Fibroblast of lung (primary cell): ENCODE measurements at places on chromosomes 13 and 19.
A peak's percentile ranks its signal among the peaks of the same experiment; 100 is the strongest.

- no peak for DNase-seq
Measured at GRCh38 chr19:58182577-58182988, 278 bp upstream of the ZNF274 start.

GRCh38 chr19:34788074-34788473 lies 15.1 kb upstream of the ZNF599 start:
- DNase-seq, result no peak

DNA sequence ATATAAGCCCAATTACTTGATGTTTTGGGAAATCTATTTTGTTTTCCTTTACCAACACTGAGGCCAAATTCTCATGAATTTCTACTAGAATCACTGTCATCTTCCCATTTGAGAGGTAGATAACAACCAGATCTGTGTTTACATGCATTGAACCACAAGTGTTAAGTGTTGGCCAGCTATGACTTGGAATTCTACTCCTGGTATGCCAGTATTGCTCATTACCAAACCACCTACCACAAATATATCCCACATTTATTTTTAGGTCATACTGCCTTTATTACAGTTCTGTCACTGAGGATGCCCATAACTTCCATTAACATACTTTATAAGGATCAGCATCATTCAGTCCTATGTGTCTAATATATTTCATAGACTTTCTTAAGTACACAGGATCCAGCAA lies 328.9 kb downstream of the DIAPH3 start:
- DNase-seq, result peak; percentile 90

DNA sequence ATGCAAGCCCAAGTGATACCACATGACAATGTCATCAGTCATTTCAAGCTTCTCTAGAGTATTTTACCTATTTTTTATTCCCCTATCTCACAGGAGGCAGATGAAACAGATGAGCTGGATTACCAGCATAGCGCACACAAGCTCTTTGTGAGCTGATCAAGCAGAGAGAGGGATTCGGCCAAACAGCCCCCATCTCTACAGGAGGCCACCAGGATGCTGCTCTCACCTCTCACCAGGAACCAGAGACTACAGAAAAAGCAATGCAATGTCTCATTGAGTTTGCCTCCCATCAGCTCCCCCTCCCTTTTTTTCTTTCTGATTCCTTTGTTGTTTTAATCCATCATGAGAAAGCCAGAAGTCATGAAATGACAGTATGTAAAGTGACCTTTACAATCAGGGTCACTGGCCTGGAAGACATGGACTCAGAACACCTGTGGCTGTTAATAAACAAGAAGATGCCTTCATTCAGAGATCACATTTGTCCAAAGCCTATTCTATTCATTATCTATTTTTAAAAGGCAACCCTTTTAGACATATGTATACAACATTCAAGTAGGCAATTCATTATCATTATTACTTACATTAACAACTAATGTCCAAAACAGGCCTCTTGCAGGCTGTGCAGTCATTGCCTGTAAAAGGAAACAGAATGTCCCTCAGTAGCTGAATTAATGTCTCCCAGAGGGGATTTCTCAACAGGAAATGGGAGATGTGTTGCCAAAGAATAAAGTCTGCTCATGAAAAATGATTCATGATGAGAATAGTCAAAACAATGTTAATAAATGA lies 656.6 kb downstream of the TBC1D4 start:
- peak; percentile 84 for DNase-seq

- peak; percentile 41 for DNase-seq
Measured at GRCh38 chr19:1512671-1513498, at the start of gene ADAMTSL5. Gene ADAMTSL5 (minus strand): TSS chr19:1513019. CDS start chr19:1510943, 2,076 bp downstream.

GRCh38 chr19:49542446-49542845 lies 14.6 kb downstream of the RCN3 start:
- no peak for DNase-seq

DNA sequence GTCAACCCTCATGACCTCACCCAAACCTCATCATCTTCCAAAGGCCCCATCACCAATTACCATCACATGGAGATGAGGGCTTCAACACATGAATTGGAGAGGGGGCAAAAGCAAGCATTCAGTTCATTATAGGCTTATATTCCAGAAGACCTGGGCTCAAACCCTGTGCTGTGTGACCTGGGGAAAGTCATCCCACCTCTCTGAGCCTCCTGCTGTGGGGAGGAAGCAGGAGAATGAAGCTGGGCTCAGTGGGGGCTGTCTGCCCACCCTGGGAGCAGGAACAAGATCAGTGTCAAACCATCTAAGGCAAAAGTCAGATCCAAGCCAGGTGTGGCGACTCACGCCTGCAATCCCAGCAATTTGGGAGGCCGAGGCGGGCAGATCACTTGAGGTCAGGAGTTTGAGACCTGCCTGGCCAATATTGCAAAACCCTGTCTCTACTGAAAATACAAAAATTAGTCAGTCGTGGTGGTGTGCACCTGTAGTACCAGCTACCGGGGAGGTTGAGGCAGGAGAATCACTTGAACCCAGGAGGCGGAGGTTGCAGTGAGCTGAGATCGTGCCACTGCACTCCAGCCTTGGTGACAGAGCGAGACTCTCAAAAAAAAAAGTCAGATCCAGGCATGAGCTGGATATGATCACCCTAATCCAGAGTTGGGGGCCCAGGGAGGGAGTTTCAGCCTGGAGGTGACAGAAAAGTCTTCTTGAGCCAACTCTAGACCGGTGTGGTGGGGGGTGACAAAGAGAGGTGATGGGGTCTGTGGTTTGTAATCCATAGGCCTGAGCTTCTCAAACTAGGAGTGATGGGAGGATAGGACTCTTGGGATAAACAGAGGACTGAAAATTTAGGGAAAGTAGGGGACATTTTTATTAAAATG lies 1.6 kb upstream of the TPM4 start:
- DNase-seq, result no peak

DNA sequence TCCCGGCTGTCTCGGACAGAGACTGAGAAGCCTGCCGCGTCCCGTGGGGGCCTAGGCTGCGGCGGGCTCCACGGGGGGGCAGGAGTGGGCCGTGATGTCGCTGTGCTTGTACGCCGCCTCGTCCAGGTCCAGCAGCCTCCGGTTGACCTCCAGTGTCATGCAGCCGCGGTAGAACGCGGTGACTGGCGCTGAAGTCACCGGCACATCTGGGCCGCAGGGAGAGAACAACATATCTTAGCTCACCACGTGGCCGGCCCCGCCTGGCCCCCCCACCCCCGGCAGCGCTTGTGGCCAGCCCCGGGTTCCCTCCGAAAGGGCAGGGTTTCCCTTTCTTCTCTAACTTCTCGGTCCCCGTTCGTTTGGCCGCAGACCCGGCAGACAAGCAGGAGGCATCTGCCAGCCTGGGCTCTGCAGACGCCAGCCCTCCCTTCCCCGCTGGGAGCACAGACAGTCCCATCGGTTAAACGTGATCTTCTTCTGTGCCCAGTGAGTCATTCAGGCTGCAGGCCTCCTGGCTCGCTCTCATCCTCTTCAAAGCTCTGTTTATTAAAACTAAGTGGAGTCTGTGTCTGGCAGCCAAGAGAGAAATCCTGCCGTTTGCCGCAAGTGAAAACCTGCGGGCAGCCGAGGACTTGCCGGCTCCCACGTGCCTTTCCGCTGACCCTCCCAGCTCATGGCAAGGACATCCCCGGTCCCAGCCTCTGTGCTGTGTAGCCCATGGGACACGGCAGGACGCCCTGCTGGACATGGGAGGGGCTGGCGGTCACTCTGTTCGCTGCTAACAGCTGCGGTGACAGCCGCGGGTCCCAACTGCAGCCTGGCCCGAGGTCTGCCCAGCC lies 42.8 kb downstream of the GAS6 start:
- peak; percentile 99 for DNase-seq

- DNase-seq, result no peak
Measured at GRCh38 chr13:43981091-43981490, 101.4 kb downstream of the LACC1 start.

DNA sequence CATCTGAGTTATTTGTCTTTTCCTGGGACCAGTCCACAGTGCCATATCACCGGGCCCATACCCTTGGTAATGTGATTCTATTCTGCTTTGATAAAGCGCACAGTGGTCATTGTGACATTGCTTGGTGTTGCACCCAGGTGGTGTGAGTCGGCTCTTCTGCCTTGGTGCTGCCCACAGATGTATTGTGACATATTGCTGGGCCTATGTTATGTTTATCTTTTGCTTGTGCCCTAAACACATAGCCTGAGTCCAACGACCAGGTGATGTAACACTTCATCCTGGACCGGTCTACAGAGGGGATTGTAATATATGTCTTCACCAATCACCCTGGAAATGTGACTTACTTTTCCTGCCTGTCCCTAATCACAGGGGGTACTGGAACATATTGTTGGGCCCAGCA lies 23.7 kb upstream of the ZNF254 start:
- DNase-seq, result no peak

DNA sequence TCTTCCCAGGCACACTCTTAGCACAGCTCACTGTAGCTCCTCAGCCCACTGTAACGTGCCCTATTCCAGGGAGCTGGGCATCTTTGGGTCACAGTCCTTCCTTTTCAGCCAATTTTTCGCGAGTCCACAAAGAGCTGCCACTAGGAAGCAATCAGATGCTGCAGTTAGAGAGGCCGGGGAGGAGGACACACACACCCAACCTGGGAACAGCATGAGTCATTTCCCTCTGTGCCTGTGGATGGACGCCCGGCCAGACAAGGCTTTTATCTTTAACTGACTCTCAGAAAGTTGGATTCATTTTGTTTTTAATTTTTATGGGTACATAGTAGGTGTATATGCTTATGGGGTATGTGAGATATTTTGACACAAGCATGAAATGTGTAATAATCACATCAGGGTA lies 918.6 kb downstream of the UQCRFS1 start:
- DNase-seq, result no peak

DNA sequence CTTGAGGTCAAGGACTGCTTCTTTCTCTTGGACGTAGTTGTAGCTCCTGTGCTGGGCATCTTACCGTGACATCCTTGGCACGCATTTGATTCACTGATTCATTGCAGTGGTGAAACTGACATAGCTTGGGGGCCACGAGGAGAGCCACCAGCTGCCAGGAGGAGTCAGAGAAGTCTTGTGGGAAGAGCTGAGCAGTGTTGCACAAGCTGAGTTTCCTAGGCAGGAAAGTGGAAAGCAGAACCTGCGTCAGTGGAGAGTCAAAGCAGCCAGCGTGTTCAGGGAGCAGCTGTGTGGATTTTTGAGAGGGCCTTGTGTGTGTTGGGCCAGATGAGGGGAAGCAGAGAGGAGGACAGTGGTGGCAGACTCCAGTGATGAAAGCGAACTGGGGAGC lies 5.3 kb upstream of the GPR183 start:
- peak; percentile 61 for DNase-seq

DNA sequence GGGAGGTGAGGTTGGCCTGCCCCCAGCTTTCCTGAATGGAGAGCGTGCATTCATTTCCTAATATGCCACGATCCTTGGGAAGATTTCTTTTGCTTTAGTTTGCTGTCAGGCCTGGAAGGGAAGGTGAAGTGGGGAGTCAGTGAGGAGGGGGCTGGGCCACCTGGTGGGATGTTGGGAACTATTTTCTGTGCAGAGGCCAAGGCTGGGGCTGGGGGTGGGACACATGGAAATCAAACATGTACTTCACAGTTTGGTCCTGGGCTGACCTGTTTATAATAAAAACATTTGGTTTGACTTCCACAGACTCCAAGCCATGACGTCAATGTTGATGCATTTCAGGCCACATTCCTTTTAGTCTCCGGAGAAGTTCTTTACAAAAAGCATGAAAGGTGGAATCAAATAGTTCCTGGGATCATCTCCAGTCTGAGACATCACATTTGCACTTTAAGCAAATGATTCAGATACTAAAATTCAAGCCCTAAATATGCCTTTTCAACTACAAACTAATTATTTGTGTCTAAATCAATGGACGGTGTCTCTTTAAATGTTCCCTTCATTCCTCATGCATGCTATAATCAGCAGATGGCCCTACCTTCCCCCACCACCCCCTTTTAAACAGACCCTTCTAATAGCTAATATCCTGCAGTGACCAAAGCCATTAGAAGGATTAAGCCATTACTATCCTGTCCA lies 41.5 kb upstream of the MEDAG start:
- DNase-seq, result peak; percentile 94
